ENCODE measurements at places on chromosomes 7 and 10. TPM values are rescaled to one million over a fixed set of nuclear protein-coding genes. Genes with fewer than 3 reads are reported as not detected.

DNA sequence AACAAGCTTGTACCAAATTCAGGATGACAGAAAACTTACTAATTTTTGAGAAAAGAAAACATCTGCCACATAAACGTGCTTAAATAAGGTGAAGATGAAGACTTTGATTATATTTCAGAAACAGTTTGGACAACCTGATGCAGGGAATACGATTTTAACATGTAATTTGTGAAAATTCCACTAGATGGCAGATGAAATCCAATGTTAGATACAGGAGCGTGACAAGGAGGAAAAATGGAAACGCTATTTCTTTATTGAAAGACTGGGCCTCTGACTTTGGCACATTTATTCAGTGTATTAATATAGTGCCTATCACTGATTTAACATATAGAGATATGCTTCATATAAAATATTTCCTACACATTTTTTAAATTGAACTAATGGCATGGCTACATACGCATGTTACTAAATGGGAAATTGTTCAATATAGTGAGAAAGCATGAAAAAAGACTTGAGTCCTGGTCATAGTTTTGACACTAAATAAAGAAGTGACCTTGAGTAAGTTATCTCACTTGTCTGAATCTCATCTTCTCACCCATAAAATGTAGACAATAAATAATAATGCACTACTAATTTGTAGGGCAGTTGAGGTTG is 60.7 kb downstream of the CD36 start:
- no peak for DNase-seq
- H3K4me1 ChIP-seq = no peaks in the 10 kb centered on the region
- H3K27ac ChIP-seq = no peak overlapping the region
- no peaks in the 10 kb centered on the region for H3K27me3 ChIP-seq

Gene PRLHR
- total RNA-seq = not detected

Gene JCAD
- total RNA-seq = 0.66 TPM

Gene SPDYE6
- total RNA-seq = not detected

- H3K4me3 ChIP-seq = no peak overlapping the region
- H3K36me3 ChIP-seq = no peaks in the 10 kb centered on the region
- H3K27ac ChIP-seq = no peak overlapping the region
- no peak for DNase-seq
These were observed 31.2 kb downstream of the SMNDC1 start for GRCh38 chr10:110273474-110273873.

DNA sequence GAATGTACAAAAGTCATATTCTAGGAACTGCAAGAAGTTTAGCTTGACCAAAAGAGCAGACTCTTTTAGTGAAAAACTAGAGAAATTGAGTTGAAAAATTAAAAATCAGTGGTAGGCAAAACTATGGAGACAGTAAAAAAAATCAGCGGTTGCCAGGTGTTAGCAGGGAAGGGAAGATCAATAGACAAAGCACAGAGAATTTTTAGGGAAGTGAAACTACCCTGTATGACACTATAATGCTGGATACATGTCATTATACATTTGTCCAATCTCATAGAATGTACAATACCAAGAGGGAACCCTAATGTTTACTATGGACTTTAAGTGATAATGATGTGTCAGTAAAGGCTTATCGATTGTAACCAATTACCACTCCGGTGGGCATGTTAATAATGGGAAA is 761.9 kb downstream of the MAGI2 start:
- H3K36me3 ChIP-seq = no peaks in the 10 kb centered on the region
- no peaks in the 10 kb centered on the region for H3K4me1 ChIP-seq
- H3K27me3 ChIP-seq = no peaks in the 10 kb centered on the region
- H3K27ac ChIP-seq = no peak overlapping the region
- DNase-seq = no peak
- H3K4me3 ChIP-seq = no peak overlapping the region

GRCh38 chr10:4941540-4942330 is 21.5 kb upstream of the AKR1C1 start:
- H3K36me3 ChIP-seq = peaks cover under 1% of the 10 kb centered on the region
- no peaks in the 10 kb centered on the region for H3K27me3 ChIP-seq
- H3K4me3 ChIP-seq = no peak overlapping the region

- no peak for DNase-seq
- H3K36me3 ChIP-seq = peaks cover 68% of the 10 kb centered on the region
- peaks cover 13% of the 10 kb centered on the region for H3K4me1 ChIP-seq
- H3K27me3 ChIP-seq = peaks cover 2% of the 10 kb centered on the region
- no peak overlapping the region for H3K4me3 ChIP-seq
These were observed 5.9 kb downstream of the BNIP3 start for GRCh38 chr10:131975796-131976195.

GRCh38 chr7:155591055-155591775 is 44.9 kb upstream of the CNPY1 start:
- H3K27ac ChIP-seq = no peak overlapping the region
- DNase-seq = no peak
- H3K4me1 ChIP-seq = peaks cover 4% of the 10 kb centered on the region
- H3K27me3 ChIP-seq = no peaks in the 10 kb centered on the region
- no peaks in the 10 kb centered on the region for H3K36me3 ChIP-seq

- no peak for DNase-seq
- H3K36me3 ChIP-seq = no peaks in the 10 kb centered on the region
- no peaks in the 10 kb centered on the region for H3K27me3 ChIP-seq
- no peak overlapping the region for H3K4me3 ChIP-seq
- no peaks in the 10 kb centered on the region for H3K4me1 ChIP-seq
These were observed 14.6 kb downstream of the GPR37 start for GRCh38 chr7:124751027-124751426.

DNA sequence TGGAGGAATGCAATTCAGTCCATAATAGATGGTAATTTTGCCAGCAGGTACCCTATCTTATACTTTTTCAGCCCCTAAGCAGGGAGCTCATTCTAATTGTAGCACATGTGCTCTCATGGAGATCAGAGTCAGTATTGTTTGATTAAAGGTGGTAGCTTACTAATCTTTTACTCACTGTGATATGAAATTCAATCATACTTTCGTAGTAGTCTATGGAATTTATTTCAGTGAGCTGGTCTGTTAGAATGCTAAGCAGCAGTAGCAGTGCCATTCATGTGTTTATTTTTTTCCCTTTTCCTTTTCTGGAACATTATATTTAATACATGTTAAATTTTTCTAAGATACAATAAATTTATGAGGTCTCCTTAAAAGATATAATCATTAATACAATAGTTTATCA is 109.0 kb downstream of the ST7 start:
- no peaks in the 10 kb centered on the region for H3K36me3 ChIP-seq
- no peak overlapping the region for H3K27ac ChIP-seq
- H3K27me3 ChIP-seq = no peaks in the 10 kb centered on the region
- DNase-seq = no peak
- no peak overlapping the region for H3K4me3 ChIP-seq
- no peaks in the 10 kb centered on the region for H3K4me1 ChIP-seq

Gene ZDHHC16
- 43.9 TPM for total RNA-seq

GRCh38 chr10:13820964-13821337 is 234.2 kb downstream of the PRPF18 start:
- no peak overlapping the region for H3K27ac ChIP-seq
- H3K36me3 ChIP-seq = peaks cover 20% of the 10 kb centered on the region
- 0 out of 3 replicates have a peak overlapping the region, but pooled peaks have one; percentile 12 for H3K4me3 ChIP-seq
- no peaks in the 10 kb centered on the region for H3K27me3 ChIP-seq

DNA sequence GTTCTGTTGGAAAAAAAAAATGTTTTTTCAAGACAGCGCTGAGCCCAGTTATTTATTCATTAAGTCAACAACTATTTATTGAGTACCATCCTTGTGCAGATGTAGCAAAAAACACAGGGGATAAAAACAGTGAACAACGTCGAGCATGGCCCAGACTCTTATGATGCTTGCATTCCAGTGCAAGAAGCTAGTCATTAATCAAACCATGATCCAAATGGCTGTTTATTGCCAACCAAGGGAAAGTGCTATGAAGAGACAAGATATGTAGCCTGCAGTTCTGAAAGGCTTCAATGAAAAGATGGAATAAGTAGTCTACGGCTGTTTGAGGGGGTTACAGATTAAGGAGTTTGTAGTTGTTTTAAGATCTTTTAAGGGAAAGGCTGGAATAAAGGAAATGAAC is 262.3 kb downstream of the NEBL start:
- H3K4me3 ChIP-seq = no peak overlapping the region
- H3K27ac ChIP-seq = no peak overlapping the region
- no peaks in the 10 kb centered on the region for H3K27me3 ChIP-seq
- no peak for DNase-seq
- no peaks in the 10 kb centered on the region for H3K4me1 ChIP-seq
- H3K36me3 ChIP-seq = no peaks in the 10 kb centered on the region

GRCh38 chr10:88819290-88819689 is 16.8 kb downstream of the LIPM start:
- DNase-seq = no peak
- no peaks in the 10 kb centered on the region for H3K27me3 ChIP-seq
- no peaks in the 10 kb centered on the region for H3K36me3 ChIP-seq
- no peaks in the 10 kb centered on the region for H3K4me1 ChIP-seq
- no peak overlapping the region for H3K4me3 ChIP-seq

GRCh38 chr7:135170274-135170997 is at the start of gene CYREN:
CYREN (minus strand) TSS chr7:135170707; CDS start chr7:135168922, 1,785 bp downstream.
- peaks cover 33% of the 10 kb centered on the region for H3K36me3 ChIP-seq
- H3K4me1 ChIP-seq = 0 out of 2 replicates have a peak, but pooled peaks cover 2% of the 10 kb centered on the region
- H3K27ac ChIP-seq = no peak within 1 kb of the TSS

Gene PPRC1
- 121 TPM for total RNA-seq

Gene PLXDC2
- 38.7 TPM for total RNA-seq

Gene TEX47
- total RNA-seq = not detected

Gene AZGP1
- total RNA-seq = 0.24 TPM

GRCh38 chr10:127921753-127922145 is 14.8 kb downstream of the PTPRE start:
- DNase-seq = no peak
- H3K36me3 ChIP-seq = peaks cover 2% of the 10 kb centered on the region
- H3K4me1 ChIP-seq = no peaks in the 10 kb centered on the region
- no peaks in the 10 kb centered on the region for H3K27me3 ChIP-seq

Gene HSPA14
- 38.5 TPM for total RNA-seq

Gene AGMO
- total RNA-seq = 0.83 TPM

GRCh38 chr10:94172332-94172731 is 178.6 kb downstream of the PLCE1 start:
- no peak for DNase-seq
- no peak overlapping the region for H3K4me3 ChIP-seq
- H3K36me3 ChIP-seq = no peaks in the 10 kb centered on the region
- H3K27me3 ChIP-seq = no peaks in the 10 kb centered on the region
- H3K27ac ChIP-seq = no peak overlapping the region

Gene KCP
- total RNA-seq = 5.3 TPM

Gene CALCR
- total RNA-seq = 0.44 TPM

Data from H9 (cell line).